Activated T-cell treated with anti-CD3 and anti-CD28 coated beads for 4 hours (primary cell): ENCODE measurements at places on chromosomes 3 and 15.

- no peak for DNase-seq
Observed at GRCh38 chr3:53597136-53597915, 102.9 kb downstream of the CACNA1D start.

GRCh38 chr3:141333836-141334626 lies 34.3 kb upstream of the ZBTB38 start:
- no peak for DNase-seq

DNA sequence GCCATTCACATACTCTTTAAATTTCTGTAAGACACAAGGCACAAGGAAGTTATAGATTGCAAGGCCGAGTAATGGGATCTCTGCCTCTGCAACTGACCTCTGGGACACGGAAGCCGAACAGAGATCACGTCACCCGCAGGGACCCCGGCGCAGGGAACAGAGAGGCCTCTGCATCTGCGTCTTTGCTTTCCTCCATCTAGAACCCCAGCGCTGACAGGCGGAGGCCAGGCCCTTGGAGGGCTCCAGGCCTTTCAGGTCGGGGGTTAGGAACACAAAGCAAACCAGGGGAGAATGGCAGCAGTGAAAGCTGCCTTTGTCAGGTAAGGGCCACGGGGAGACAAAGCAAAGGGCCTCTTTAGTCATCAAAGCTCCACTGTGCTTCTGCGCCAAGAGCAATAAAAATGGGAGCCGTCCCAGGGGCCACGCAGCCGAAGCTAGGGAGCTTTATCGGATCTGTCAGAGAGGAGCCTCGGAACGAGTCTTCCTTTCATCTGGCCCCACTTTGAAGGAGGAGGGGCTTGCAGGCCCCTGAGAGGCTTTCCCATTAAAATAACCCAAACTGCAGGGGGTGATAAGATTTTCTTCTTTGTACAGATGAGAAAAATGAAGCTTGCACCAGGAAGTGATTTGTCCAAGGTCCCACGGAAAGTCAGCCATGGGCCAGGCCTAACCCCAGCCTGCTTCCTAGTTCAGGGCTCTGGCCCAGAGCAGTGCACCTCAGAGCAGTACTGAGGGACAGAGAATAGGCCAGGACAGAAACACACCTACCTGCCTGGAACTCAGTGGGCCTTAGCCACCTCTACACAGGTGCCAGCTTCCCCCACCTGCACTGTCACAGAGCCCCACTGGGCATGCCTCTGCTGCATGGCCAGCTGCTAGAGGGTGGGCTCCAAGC lies 84.4 kb upstream of the RAD18 start:
- no peak for DNase-seq

GRCh38 chr15:57785959-57786358 lies 79.4 kb downstream of the POLR2M start:
- DNase-seq: no peak

- DNase-seq: no peak
Observed at GRCh38 chr3:183085634-183086390, 13.5 kb downstream of the MCCC1 start.

DNA sequence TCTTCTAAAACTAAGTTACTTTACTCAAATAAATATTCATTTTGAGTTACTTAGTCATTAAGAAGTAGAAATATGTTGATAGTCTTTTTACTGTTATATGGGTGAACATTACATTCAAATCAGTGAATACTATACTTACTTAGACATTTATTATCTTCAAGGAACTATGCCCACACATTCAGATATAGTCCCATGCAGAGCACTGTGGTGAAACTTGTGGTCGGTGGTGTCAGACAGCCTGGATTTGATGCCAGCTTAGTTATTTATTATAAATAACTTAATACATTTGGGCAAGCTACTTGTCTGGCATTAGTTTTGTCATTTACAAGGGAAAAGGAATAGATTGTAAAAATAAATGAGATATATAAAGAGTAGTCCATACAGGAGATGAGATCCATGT lies 149.5 kb downstream of the RAP2B start:
- DNase-seq: no peak
